NCI-H187 (cell line): ENCODE measurements at places on chromosomes 1 and 21.

- DNase-seq, result no peak
These were observed 108.0 kb downstream of the ENAH start for GRCh38 chr1:225544924-225545323.

GRCh38 chr1:36350659-36351226, 27.3 kb upstream of the EVA1B start:
- DNase-seq, result no peak

GRCh38 chr1:171628225-171628624, 6.2 kb downstream of the MYOCOS start:
- DNase-seq, result no peak

GRCh38 chr1:167562702-167563101, 9.1 kb upstream of the CREG1 start:
- no peak for DNase-seq

DNA sequence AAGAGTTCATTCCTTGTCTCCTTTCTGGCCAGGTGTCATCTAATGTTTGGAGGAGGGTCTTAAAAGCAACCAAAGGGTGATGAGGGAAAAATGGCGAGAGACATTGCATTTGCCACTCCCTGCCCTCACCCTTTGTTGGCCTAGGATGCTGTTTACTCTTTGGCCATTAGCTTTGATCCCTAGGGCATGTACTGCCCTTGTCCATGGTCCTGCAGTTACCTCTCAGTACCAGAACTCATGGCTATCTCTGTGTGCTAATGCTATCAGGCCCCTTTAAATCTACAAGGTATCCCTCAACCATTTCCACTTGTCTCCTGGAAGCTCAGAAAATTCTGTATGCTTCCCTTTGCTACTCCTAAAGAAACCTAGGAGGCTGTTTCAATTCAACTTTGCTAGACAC, 424.8 kb upstream of the PLXNA2 start:
- no peak for DNase-seq

- no peak for DNase-seq
These were observed 192.3 kb downstream of the AMY1C start for GRCh38 chr1:103942029-103942428.

DNA sequence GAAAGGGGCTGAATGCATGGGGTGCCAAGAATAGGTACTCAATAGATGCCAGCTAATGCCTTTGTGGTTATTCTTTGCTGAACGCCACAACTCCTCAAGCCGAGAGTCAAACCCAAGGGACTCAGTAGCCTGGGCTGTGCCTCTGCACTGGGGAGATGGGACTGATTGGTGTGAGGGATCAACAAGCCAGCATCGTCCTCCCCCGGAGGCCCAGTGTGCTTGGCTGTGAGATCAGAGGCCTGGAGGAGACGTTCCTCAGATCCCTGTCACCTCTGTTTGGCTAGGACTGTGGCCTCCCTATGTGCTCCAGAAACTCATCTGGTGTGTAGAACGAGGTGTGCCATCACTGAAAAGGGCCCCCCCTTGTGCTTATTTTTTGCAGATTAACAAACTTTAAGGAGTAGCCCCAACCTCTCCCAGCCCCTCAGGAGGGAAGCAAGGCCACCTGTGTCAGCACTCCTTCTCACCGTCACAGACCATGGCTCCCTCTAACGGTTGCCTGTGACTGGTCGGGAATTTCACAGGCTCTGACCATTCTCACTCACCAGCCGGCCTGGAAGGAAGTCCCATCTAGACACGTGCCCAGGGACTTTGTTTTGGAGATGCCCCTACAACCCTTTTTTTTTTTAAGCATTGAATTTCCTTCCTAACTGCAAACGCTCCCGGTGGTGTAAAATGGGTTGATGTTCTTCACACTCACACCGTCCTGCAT, 194.0 kb upstream of the VAMP3 start:
- DNase-seq, result no peak

DNA sequence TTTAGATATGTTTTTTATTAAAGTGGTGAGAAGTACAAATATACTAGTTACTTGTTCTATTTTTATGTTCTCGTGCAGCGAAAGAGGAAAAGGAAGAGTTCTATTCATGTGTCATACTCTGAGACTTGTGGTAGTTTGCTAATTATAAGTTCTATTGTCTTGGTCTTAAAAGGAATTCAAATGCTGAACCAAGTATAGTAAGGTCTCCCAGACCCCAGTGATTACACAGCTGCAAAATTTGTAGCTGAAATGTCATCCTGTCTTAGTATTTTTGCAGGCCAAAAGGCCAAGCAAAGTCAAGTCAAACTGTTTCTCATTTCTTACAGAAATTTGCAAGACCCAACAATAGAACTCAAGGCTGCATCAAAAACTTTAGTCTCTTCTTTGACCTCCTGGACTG, 268.7 kb downstream of the CHRM3 start:
- no peak for DNase-seq

DNA sequence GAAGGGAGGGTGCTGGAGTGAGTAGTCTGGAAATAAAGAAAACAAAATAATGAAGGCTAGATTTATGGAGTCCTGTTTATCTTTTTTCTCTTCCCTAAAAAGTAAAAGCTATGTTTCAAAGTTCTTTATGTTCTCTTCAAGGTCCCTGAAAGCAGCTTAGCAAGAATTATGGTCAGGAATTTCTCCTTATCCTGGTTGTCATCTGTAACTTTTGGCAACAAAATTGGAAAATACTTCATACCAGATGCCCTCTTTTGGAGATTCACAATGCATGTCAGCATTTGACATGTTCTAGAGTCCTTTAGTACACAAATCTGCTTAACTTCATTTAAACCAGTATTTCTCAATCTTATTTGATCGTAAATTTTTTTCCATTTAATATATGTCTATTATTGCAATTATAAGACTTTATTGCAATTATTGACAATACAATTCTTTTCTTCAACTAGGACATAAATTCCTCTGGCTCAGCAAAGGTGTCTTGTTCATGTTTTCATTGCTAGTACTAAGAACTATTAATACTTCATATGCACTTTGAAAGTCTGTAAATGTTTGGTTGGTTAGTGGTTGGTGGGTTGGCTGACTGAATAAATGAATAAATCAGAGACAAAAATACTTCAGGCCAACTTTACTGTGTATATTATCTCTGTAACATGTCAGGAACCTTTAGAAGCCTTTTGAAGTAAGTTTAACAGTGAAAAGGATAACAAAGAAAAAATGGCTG, 101.5 kb downstream of the ATP1B1 start:
- DNase-seq, result no peak

- no peak for DNase-seq
These were observed 122.4 kb downstream of the MAST2 start for GRCh38 chr1:45925728-45926287.

- no peak for DNase-seq
These were observed 220.3 kb downstream of the URB2 start for GRCh38 chr1:229846351-229846750.

DNA sequence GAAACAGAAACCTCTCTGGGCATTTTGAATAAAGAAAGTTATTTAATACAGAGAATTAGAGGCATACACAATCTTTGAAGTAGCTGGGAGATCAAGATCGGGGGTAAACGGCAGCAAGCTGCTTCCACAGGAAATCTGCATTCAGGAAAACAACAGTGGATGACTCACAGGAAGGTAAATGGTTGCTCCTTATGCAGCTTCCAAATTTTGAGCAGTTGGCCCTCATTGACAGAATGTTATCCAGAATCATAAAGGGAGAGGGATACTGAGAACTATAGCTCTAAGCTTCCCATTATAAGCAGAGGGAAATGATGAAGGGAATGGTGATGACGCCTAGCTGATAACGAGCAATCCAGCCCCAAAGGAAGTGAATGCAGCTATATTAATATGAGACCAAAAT, 28.6 kb downstream of the ZMYND12 start:
- no peak for DNase-seq

DNA sequence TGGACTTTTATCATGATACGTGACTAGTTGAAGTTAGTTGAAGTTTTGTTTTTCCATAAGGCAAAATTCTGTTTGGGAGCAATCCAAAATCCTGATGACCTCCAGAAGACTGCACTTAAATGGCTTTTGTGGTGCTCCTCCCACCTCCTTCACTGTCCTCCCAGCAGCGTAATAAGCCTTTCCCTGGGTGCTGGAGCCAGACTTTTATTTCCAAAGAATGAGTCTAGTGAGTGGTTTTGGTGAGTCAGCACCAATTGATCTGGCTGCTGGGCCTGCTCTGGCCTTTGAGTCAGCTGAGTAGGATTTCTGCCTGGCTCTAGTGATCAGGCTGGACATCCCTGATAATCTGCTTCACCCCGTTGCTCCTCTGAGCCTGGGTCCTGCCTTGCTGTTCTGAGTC, 21.7 kb upstream of the KCND3 start:
- DNase-seq, result no peak

DNA sequence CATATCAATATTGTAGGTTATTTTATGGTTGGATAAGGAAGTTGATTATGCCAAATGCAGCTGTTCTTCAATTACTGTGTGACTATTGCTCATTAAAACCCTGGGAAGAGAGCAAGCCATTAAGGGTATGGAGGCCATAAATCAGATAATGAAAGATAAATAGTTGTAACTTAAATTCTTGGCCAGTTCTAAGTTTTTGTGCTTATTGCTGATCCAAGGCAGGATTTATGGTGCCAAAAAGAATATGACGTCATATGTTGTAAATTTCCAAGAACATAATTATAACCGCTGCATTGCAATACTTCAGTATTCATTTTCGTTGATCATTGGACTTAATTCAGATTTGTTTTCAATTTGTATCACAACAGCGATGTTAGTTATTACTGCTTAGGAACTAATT, 211.6 kb downstream of the LRRC40 start:
- no peak for DNase-seq

DNA sequence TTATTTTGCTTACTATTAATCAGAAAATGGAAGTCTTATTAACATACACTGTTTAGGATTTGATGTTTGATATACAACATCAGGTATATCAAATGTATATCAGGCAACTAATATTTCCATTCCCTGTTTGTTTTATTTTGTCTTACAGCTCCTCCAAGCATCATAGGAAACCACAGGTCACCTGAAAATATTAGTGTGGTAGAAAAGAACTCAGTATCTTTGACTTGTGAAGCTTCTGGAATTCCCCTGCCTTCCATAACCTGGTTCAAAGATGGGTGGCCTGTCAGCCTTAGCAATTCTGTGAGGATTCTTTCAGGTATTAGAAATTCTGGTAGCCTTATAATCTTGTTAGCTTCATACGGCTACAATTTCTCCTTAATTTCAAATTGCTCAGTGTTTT, 318.0 kb downstream of the TPR start:
- no peak for DNase-seq

DNA sequence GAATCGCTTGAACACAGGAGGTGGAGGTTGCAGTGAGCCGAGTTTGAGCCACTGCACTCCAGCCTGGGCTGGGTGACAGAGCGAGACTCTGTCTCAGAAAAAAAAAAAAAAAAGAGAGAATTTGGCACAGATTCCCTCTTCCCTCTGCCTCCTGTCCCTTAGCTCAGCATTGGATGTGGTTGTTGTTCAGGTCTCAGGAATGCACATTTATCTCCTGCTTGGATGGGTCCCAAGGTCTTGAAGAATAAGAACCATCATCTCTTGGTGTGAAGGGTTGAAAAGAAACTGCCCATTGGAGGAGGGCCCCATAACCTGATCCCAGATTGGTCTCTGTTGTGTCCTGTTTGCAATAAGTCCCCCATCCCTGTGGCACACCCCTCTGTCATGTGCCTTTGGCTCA, 34.9 kb downstream of the UBIAD1 start:
- DNase-seq, result no peak

- no peak for DNase-seq
These were observed 26.3 kb upstream of the BCAR3 start for GRCh38 chr1:93707956-93708355.

GRCh38 chr21:41054018-41054578, 113.9 kb upstream of the BACE2 start:
- DNase-seq, result no peak
